ENCODE measurements at places on chromosomes 12 and 14.

DNA sequence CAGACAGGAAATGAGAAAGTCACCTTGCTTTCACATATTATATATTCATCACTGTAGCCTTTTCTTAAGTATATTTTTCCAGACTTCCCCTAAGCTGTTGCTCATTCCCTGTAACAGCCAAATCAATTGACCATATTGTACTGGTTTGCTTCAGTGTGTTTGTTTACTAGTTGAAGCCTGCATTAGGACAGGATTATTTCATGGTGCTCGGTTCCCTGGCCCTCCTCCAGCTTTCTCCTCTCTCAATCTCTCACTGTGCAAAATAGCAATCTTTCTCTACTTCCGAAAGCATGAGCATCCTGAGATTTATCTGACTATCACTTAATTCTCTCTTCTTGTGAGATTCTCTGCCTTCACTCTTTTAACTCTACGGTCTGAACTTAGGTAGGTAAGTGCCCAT, 2.4 kb downstream of the SLC35F4 start:
- DNase-seq, result no peak

DNA sequence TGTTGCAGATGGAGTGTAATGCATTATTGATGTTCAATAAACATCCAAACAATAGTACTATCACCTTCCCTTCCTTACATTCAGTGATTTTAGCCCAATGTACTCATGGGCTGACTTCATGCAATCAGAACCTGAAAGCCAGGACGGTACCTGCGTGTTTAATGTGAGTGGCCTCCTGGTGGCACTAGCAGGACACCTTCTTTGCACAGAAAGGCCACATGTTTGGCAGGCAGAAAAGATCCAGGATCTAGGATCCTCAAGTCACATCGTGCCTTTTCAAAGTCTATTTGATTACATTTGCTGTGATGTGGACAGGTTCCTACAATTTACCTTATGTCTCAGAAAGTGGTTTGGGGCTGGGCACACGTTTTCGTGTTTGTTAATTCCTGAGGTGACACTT, 82.9 kb downstream of the NEDD1 start:
- no peak for DNase-seq

DNA sequence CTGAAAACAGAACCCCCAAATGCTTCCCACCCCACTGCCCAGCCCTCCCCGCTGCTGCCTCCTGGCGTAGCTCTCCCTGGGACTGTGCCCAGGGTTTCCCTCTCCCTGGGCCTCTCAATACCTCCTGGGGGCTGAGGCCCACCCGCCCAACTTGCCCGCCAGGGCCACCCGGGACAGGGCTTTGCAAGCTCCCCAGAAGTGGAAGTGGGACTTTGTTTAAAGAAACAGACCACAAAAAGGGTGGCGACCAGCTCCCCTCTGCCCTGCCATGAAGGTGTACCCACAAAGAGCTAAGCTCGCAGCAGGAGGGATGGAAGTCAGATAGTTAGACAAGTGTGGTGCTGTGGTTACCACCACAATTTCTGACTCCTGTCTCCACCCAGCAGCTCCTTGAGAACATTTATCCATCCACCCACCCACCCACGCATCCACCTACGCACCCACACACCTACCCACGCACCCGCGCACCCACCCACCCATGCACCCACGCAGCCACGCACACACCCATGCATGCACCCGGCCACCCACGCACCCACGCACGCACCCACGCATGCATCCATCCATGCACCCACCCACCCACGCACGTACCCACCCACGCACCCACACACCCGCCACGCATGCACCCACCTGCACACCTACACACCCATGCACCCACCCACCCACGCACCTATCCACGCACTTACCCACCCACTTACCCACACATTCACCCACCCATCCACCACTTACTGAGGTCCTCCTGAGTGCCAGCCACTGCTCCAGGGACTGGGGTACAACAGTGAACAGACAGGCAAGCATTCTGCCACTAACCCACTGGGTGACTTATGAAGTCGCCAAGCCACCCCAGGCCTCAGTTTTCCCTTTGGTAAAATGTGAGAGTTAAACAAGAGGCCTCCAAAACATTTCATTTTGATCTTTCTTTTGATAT, 127.3 kb downstream of the SCARB1 start:
- no peak for DNase-seq

- DNase-seq, result peak; percentile 76
These were observed 67.4 kb downstream of the ACTN1 start for GRCh38 chr14:68911594-68912227.
